ENCODE measurements at places on chromosomes 13 and 19.

- no peak for DNase-seq
Measured at GRCh38 chr13:102608974-102609373, 12.2 kb downstream of the TPP2 start.

- no peak for DNase-seq
Measured at GRCh38 chr13:112709825-112710783, 20.3 kb downstream of the ATP11A start.

GRCh38 chr13:71068041-71068440 is 799.0 kb downstream of the DACH1 start:
- DNase-seq = no peak

GRCh38 chr19:15248106-15248505 is 15.9 kb upstream of the EPHX3 start:
- DNase-seq = no peak

GRCh38 chr13:46004491-46004890 is 48.1 kb downstream of the ZC3H13 start:
- no peak for DNase-seq

DNA sequence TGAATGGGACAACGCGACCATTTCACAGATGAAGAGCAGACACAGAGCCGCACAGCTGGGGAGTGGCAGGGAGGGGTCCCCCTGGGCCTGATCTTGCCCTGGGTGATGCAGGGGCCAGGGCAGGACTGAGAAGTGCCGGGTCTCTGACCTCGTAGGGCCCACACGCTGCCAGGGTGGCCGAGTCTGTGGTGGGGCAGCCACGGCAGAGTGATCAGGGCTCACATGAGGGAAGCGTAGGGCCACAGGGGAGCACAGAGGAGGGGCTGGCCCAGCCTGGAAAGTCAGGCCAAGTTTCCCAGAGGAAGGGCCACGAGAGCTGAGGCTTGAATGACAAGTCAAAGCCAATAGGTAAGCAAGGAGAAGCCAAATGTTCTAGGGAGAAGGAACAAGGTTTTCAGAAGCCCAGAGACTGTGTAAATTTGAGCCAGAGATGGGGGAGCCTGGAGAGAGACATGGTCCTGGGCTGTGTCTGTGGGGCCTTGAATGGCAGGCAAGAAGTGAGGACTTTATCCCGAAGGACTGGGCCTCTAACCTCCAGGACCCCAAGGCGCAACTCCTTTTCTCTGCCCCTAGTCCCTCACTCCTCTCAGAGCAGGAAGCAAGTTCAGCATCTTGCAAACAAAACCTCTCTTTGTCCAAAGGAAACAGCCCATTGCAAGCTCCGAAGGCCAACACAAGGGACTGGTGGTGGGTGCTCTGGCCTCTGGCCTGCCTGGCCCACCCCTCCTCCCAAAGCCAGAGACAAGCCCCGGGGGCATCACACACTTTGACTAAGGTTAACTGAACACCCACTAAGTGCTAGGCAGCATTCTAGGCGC is 31.7 kb upstream of the FXYD3 start:
- DNase-seq = no peak

- DNase-seq = peak; percentile 27
Measured at GRCh38 chr19:31054430-31054829, 294.8 kb downstream of the TSHZ3 start.

DNA sequence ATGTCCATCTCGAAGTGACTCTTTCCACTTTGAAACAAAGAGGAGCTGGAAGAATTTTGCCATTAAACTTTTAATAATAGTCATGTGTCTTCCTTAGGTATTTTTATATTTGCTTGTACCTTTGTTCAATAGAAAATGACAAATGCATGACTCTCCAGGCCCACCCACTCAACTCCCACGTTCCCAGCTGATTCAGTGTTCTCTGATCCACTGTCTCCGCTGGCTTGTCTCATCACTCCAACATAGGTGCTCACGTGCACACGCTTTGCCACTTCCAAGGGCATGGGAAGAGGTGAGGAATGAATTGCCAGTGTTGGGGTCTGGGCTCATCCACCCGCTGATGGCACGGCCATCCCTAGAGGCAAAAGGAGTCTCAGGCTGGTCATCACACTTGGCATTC is 24.5 kb downstream of the RASL11A start:
- no peak for DNase-seq

- DNase-seq = peak; percentile 32
Measured at GRCh38 chr19:6476155-6476895, 5.3 kb downstream of the DENND1C start.

DNA sequence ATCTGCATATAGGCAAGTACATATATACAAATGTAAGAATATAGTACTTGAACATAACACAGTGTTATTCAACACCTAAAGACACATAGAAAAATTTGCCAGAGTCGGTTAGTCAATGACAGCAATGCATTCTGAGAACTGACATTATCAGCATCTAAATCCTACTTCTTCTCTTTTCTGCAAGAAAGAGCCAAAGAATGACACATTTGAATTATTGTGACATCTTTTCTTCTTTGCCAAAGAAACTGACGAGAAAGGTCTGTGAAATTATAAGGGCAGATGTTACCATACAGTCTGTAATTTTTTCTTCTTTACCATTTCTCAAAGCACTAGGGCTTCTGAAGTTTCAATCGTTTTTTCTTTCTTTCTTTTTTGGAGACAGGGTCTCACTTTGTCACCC is 350.9 kb upstream of the NBEA start:
- DNase-seq = no peak

- DNase-seq = no peak
Measured at GRCh38 chr19:31015778-31016177, 333.5 kb downstream of the TSHZ3 start.

GRCh38 chr19:33902802-33903488 is 106.3 kb downstream of the KCTD15 start:
- no peak for DNase-seq

DNA sequence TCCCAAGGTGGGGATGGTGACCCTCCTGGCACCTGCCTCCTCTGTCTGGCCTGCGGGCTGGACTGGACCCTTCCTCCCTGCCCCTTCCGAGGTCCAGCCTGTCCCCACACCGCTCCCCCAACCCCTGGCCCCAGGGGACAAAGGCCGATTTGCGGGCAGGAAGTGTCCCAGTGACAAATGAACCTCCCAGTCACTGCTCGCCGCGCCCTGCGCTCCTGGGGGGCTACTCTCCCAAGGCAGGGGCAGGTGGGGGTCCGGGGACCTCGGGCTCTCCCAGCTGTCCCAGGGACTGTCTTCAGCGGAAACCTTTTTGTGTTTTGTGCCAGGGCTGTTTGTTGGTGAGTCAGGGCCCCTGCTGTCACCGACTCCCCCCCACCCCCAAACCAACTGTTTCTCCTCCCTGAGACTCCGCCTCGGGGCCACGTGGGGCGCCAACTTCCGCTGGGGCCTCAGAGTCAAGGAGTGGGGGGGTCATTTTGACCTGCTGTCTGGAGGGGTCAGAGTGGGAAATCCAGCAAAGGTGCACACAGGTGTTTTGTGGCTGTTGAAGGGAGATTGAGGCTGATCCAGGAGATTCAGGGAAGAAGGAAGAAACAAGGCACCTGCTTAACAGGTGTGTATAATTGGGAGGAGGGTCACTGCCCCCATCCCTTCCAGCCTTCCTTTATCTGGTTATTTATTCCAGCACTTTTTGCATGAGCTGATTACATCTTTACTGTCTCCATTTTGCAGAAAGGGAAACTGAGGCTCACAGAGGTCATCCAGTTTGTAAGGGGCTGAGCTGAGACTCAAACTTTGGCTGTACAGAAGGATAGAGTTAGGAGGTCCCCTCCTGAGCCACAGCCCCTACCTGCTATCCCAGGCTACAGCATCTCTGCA is 831 bp downstream of the PGPEP1 start:
- DNase-seq = peak; percentile 84

GRCh38 chr19:1361601-1362386 is 21.9 kb upstream of the NDUFS7 start:
- no peak for DNase-seq

GRCh38 chr13:19596086-19596485 is 34.8 kb upstream of the TPTE2 start:
- DNase-seq = no peak

- no peak for DNase-seq
Measured at GRCh38 chr13:91667486-91667885, 269.1 kb downstream of the GPC5 start.

GRCh38 chr13:22828081-22828480 is 352.7 kb upstream of the SGCG start:
- no peak for DNase-seq

DNA sequence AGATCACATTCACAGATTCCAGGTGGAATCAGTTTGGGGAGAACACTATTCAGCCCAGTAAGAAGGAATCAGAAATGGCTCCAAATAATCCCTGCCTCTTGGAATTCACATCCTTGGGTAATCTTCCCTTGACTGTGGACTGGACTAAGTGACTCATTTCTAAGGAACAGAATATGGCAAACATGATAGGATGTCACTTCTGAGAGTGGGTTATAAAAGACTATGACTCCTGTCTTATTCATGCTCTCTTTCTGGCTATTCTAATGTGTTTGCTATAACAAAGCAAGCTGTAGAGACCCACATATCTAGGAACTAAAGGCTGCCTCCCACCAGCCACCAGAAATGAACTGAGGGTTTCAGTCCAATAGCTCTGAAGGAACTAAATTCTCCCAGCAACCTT is 37.8 kb downstream of the MBD3L2B start:
- DNase-seq = no peak

DNA sequence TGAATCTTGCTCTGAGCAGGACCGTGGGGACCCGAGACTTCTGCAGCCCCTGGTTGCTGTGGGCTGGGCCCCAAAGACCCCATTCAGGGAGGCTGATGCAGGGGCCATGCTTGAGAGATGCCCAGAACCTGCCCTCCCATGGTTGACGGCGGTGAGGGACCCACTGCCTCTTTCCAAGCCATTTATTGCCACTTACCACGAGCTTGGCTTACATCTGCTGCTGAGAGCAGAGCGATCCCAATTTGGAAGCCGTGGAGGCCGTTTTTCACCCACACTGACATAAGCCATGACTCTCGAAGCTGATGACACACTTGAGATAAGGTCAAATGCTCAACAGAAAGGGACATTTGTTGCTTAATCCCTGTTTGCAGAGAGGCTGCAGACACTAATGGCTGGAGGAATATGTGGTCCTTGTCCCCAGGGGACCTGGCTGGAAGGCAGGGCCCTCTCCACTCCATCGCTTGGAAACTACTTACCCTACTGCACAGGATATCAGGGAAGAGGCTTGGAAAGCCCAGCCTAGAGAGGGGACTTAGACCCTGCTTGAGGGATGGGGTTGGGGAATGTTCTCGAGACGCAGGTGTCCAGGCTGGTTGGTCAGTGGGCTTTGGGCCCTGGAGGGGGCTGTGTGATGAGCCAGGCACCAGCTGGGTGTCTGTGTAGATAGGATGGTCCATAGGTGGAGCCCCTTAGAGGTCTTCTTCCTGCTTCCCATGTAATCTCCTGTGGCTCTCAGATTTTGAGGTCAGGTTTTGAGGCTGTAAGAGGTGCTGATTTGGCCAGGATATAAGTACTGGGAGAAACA is 15.3 kb downstream of the ZNF536 start:
- DNase-seq = no peak

GRCh38 chr13:96391606-96392005 is 301.7 kb downstream of the HS6ST3 start:
- DNase-seq = no peak

DNA sequence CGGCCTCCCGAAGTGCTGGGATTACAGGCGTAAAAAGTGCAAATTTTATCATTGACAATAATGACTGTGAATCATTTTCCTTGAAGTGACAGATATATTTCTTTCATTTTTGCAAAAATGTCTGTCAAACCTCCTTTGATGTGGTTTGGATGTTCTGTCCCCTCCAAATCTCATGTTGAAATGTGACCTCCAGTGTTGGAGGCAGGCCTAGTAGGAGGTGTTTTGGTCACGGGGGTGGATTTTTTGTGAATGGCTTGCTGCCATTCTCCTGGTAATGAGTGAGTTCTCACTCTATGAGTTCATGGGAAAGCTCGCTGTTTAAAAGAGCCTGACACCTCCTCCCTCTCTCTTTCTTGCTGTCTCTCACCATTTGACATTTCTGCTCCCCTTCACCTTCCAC is 5.5 kb upstream of the SLC1A6 start:
- DNase-seq = no peak

- DNase-seq = peak; percentile 40
Measured at GRCh38 chr13:19818223-19818842, 35.6 kb upstream of the PSPC1 start.

- DNase-seq = no peak
Measured at GRCh38 chr19:49098795-49099194, 13.5 kb downstream of the SNRNP70 start.

DNA sequence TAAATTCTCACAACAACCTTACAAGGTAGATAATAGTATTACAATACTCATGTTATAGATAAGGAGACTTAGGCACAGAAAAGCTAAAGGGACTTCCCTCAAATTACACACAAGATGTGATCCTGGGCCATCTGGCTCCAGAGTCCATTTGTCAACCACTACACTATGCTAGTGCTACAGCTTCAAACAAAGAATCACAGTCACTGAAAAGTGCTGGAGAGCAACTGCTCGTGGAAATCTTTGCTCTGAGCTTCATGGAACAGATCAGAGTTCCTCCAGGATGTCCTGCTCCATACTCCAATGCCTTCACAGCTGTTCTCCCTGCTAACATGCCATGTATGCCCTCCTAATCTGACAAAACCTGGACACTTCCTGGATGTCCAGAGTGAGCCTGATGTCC is 271.2 kb downstream of the ENOX1 start:
- no peak for DNase-seq

DNA sequence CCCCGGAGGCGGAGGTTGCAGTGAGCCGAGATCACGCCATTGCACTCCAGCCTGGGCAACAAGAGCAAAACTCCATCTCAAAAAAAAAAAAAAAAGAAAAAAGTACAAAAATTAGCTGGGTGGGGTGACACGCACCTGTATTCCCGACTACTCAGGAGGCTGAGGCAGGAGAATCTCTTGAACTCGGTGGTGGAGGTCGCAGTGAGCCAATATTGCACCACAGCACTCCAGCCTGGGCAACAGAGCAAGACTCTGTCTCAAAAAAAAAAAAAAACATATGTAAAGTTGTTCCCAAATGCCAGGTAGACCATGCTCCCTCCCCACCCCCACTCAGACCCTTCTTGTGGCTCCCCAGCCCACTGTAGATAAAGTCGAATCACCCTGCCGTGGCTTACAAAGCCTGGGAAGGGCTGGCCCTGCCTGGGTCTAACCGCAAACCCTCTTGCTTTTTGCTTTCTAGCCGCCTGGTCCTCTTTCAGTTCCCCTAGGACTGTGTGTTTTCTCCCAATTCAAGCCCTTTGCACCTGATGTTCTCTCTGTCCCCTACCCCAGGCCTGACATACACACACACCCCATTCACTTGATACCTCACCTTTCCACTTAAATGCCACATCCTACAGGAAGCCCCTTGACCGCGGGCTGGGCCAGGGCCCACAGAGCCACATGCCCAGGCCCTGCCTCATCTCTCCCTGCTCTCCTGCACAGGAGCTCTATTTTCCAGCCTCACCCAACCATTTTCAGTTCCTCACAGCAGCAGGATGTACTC is 34.4 kb downstream of the MAP4K1 start:
- DNase-seq = no peak

- no peak for DNase-seq
Measured at GRCh38 chr13:80824229-80824628, 483.3 kb upstream of the SPRY2 start.

DNA sequence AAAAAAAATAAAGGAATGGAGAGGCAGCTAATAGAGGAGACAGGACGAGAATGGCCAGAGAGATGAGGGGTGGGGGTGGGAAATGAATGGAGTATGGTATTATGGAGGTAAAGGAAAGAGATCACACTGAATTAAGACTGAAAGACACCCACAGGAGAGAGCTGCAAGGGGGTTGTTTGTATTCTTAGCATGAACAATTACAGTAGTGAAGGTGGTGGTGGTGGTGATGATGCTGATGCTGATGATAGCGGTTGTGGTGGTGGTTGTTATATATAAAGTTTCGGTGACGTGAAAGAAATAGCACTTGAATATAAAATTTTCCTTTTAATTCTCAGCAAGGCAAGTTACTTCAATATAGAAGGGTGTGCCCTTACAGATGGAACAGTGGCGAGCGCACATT is 2.8 kb upstream of the ADGRE3 start:
- DNase-seq = no peak
